ENCODE measurements at places on chromosomes 2 and 18.

DNA sequence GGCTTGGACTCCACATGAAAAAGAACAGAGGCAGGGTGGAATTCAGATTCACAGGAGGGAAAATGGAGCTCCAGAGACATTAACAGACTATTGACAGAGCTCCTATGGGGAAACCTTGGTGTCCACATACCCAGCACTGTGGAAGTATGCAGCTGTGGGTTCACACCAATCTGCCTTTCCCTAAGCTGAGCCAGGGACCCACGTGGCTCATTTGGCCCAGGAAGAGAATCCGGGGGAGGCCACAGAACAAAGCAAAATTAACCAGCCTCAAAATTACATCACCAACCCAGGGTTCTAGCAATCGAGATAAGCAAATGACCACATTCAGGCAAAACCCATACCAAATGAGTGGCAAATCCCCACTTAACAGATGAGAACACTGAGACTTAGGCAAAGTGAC is 105.8 kb upstream of the TWIST2 start:
- DNase-seq = no peak

DNA sequence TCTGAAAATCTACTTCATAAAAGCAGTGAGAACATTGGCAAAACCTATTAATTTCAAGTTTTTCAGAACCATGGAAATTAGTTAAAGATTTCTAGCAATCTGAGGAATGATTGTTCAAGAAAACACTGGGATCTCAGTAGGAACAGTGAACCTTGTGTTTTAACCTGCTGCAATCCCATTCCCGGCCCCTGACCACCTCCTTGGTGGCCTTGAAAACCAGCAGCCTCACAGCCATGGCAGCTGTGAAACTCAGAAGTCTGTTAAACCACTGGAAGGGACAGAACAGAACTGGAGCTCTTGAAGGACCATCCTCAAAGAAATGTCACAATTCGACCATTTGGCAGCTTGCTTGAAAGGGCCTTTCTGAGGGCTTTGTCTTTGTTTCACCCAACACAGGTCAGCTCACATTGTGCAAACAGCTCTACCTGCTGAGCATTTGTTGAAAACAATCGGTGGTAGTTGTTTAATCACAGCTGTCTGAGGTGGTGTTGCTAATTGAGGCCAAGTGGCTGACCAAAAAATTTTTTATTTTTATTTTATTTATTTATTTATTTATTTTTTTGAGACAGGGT is 25.8 kb downstream of the NEDD4L start:
- no peak for DNase-seq

DNA sequence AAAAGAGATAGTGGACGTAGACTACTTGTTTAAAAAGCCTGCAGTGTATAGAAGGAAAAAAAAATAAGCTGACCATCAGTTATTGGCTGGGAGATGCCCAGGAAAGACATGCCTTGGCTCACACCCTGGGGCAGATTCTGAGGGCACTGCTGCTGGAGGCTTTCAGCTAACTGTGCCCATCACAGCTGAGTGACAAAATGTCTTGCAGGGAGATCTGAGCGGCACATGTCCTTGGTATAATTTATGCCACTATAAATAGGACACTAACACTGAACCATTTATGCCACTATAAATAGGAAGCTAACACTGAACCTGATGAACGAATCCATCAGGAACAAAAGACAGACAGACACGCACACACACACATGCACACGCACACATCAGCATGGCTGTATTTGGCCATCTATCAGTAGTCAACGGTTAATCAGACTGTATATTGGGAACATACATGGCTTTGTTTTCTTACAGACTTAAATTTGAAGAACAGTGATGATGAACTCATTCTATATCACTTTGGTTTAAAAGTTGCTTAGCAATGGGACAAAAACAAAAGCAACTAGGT is 68.2 kb upstream of the NOSTRIN start:
- no peak for DNase-seq

DNA sequence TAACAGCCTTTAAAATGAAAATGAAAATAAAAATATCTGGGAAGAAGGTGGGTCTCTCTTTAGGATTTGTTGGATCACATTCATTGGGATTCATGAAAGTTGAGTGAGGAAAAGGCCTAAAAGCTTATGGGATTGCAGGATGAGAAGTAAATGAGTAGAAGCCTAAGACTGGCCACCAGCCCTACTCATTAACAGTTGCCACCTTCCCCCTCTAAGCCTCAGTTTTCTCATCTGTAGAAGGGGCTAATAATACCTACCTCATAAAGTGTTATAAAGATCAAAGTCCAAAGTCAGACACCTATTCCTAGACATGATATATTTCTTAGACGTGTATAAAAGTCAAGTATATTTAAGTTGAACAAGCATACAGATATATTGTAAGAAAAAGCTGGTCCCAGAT is 23.8 kb downstream of the RDH14 start:
- no peak for DNase-seq

DNA sequence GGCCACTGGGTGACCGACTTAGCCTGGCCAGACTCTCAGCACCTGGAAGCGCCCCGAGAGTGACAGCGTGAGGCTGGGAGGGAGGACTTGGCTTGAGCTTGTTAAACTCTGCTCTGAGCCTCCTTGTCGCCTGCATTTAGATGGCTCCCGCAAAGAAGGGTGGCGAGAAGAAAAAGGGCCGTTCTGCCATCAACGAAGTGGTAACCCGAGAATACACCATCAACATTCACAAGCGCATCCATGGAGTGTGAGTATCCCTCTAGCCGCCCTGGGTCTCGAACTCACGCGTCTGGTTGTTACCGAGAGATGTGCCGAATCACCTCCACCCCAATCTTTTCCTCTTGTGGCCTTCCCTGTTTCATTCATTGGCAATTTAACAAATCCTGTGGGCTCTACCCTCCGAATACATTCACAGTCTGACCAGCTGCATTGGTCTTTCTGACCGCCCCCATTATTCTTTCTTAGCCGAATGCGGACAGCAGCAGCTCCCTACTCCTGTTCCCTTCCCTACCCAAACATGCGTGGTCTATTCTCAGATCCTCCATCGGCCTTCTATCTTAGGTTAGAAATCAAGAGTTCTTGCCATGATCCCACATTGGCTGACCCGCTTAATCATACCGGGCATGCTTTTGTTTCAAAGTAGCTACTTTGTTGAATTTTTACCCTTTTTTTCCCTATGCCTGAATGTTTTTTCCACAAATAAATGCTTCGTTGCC is 631 bp downstream of the RPL31 start:
- peak; percentile 17 for DNase-seq

DNA sequence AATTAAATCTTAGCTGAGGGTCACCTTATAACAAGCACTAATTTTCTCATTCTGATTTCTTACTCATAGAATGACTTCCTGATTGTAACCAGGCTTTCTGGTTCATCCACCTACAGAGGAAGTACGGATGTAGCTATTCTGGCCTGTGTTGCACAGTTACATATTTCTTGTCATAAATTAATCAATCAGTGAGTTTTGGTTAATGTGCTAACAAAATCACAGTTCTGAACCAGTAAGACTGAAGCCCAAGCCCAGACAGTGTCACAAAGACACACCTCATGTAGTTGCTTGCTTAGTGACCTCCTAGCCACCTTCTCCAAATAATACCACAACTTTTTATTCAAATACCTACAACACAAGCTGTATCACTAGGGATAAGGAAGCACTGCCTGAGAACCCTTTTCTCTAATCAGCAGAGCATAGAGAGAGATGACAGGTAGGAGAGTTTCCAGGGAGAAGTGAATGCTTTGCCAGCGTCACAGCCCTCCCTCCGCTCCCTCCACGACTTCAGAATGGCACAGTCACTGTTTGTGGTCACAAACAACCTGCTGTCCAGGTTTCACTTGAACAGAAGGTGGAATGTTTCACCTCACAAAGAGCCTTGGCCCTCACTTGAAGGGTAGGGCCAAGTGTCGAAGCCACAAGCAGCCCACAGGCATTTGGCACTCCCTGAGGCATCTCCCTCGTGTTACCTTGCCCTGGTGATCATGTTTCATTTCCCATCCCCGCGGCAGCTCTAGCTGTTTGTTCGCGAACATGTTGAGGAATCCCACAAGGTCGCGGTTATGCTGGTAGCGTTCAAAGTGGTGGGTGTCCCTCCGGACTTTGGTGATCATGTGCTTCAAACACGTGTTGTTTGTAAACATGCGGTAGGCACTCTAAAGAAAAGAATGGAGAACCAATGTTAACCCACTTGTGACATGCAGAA is 120.8 kb upstream of the STK17B start:
- peak; percentile 12 for DNase-seq

DNA sequence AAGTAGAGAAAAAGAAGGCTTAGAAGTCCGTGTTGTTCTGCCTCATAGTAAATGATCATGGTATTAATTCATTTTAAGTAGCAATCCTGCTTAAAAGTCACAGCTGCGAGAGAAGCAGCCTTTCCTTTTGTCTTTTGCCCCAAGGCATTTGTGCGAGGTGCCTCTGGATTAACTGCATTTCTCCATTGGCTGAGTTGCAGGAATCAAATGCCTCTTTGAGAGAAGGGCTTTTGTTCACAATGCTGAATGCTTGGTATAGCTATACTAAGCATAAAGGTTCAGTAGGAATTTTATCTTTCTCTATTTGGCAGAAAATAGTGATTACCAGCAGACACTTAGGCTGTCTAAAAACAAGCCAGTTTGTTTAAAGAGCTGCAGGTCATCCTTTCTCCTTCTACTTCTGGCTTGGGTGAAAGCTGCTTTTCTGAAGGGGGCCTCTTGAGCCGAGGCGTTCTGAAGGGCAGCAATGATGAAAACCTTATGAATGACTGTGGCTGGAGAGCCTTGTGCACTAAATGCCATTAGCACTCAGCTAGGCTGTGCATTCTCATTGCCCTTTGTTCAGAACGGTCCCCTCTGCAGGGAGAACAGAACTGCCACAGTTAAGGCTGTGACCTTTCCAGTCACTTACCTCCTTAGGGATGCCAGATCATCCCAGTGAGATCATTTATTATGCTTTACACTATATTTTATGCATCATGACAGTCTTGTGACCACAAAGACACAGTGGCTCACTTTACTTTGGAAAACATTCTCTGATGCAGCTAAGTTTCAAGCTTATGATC is 68.8 kb upstream of the TMEM87B start:
- peak; percentile 63 for DNase-seq

DNA sequence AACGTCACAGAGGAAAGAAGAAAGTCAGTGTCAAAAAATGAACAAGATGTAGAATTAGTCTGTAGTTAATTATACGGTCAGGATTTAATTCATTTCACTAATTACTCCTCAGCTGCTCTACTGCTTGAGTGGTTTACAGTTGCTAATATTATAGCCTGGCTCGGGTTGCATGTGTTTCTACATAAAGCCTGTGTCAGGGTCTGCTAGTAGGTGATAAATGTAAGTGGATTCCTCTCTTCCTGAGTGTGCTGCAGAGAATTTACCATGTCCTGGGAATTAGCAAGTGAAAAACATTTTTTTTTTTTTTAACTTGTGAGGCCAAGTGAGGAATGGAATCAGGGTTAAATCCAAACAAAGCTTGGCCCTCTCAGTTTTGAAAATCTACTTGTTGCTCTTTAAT is 622.6 kb downstream of the EPHA4 start:
- DNase-seq = no peak

DNA sequence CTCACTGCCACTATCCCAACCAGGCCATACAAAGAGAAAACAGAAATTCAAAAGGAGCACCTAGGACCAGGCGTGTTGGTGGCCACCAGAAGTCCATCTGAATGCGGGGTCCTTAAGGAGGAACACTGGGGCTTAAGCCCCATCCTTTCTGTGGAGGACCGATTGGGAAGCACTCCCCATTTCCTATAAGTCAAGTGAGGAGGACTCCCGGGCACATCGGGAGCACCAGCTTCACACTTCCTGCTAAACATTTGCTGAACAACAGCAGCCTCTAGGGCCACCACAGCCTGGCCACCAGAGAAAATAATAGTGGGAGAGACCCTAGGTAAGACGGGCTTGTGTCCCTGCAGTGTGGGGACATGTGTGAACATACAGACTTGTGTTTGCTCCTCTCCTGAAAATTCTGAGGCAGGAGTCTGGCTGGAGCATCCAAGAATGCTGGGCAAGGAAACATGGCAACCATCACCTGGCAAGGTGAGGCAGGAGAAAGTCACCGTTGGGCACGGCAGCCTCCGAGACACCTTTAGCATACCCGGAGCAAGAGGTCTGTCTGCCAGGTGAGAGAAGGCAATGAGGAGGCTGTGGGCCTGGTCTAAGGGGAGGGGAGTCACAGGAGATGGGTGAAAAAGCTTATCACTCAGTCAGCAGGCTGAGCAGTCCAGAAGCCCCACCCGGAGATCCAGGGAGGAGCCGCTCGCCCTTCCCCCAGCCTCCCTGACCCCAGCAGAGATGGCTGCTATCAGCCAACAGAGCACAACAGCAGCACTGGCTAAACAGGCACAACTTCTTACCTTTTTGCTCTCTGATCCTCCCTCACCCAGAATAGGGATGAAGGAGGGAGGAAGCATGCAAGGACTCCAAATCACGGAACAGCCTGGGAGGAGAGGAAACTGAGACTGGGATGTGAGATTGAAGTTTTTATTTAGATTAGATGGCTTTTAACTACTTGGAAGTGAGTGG is 282.3 kb downstream of the EIPR1 start:
- no peak for DNase-seq
